ENCODE measurements at places on chromosomes 1 and 21. TPM values are rescaled to one million over a fixed set of nuclear protein-coding genes. Genes with fewer than 3 reads are reported as not detected.

TSACC gene
- total RNA-seq: 2.4 TPM

ERMAP gene
- 4.1 TPM for total RNA-seq

CACNA1E gene
- not detected for total RNA-seq

HIVEP3 gene
- total RNA-seq: 0.19 TPM
